ENCODE measurements at places on chromosomes 5 and 9. TPM values are rescaled to one million over a fixed set of nuclear protein-coding genes. Genes with fewer than 3 reads are reported as not detected.

DNA sequence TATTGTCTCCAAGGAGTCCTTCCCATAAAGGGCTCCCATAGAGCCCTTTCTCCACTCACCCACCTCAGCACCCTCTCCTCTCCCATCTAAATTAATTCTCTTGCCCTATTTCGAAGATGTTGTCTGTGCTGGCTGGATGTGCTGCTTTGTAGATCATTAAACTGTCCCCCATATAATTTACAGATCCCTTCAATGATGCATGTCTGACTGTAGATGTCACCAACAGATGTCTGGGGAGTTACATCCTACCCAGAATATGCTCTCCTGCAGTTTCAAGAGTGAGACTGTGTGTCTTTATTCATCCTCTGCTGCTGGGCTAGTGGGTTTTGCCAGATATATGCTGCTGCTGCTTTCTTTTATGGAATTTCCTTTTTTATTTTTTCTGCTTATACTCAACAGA, 351.2 kb downstream of the MLLT3 start:
- no peak for DNase-seq

GRCh38 chr5:163947848-163948666, 442.6 kb downstream of the MAT2B start:
- no peak for DNase-seq

DNA sequence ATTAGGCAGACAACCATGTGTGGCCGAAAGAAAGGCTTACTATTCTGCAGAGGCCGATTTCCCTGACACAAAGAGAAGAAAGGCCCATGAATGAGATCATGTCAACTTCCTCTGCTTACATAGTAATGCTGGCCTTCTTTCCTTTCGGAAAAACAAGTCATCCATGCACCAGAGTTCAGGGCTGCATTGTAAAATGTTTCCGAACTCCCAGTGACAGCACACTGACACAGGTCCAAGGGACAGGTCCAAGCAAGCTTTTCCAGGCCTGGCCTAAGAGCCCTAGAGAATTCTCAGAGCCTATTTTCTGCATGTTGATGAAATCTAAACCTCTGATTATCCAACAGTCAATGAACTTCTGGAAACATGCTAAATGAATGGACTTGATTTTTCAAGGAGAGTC, 140.9 kb downstream of the ZNF608 start:
- no peak for DNase-seq

ZNF454 gene
- polyA plus RNA-seq, result 0.08 TPM

LHX2 gene
- 0.07 TPM for polyA plus RNA-seq

GRCh38 chr5:81334304-81335061, 33.1 kb downstream of the ZCCHC9 start:
- no peak for DNase-seq

DNA sequence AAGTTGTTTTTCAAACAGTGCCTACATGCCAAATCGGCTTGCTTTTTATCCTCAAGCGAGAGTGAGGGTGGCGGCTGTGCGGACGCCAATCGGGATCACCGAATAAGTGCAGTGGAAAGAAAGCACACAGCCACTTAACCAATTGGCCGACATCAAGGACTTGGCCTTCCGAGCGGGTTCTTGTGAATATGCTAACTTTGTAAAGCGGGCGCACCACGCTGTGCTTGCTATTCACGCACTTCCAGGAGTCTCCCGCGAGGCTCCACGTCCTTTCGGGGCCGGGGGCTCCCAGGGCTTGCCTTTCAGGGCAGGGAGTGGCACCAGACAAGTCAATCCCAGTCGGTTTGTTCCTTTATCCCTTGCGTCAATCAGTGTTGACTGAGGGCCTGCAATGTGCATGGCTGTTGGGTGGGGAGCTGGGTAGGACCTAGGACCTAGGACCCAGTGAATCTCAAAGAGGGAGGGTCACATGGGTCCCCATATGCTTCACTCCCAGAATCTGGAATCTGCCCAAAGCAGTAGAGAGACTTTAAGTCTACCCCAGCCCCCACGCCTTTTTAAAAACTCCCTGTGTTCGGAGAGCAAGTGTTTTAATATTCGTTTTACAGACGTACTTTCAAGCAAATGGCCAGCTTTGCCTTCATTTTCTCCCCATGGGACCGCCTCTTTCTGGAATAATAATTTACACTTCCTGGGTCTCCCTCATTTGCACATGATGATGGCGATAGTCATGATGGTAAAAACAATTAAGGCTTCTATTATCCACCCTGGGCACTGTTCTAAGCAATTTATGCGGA, 2.0 kb upstream of the GCNT4 start:
- DNase-seq, result no peak

NOXA1 gene
- 0.33 TPM for polyA plus RNA-seq

DNA sequence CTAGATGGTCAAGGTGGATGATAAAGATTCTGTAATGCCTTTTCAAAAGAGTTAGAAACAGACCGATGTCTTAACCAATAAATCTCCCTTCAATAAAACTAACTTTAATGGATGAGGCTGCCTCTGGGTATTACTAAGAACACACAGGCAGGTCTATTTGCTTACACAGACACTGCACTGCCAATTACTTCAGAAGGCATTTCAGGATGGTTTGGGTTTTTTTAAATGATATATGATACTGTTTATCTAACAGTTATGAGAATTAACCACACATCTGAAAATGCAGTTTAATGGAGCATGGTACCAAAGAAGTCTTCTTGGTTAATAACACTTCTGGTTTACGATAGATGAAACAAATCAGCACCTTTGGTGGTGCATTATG, 367.9 kb upstream of the GRAMD2B start:
- no peak for DNase-seq

FAM120A gene
- polyA plus RNA-seq, result 79.2 TPM

PRKACG gene
- polyA plus RNA-seq, result not detected

DNA sequence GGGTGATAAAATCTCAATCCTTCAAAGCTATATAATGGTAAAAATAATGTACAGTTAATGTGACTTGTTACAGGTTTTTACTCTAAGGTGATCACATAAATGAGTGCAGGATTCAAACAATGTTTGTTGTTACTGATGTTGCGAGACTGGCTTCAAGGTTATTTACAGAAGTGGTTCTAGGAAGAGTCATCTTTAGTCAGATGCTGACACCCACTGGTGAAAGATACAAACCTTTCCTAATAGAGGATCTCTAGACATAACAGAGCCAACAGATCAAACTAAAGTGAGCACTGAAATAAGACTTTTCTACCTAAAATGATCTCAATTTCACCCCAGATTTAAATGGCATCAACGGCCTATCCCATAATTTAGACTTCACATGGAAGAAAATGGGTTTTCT, 20.2 kb downstream of the ARSB start:
- DNase-seq, result no peak

GRCh38 chr5:83718936-83719495, 1.6 kb downstream of the HAPLN1 start:
- DNase-seq, result no peak

LCN6 gene
- not detected for polyA plus RNA-seq

- no peak for DNase-seq
Observed at GRCh38 chr5:125196481-125197111, 450.2 kb upstream of the ZNF608 start.

HTR1A gene
- not detected for polyA plus RNA-seq

DNA sequence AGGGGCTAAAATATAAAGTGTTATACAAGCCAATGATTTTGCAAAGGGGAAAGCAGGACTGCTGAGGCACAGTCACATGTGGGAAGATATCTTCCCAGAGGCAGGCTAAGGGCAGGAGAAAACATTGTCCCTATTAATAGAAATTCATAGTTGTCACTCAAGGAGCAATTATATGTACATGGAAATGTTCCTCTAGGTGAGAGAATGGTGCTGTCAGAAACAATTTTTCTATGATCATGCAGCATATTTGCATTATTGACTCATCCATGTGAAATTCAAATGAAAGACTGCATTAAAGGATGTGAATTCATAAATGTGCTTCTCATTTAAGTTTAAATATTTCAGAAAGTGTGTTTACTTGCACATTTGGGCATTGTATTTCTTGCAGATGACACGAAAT, 775.9 kb upstream of the CDH9 start:
- DNase-seq, result no peak

Measured in keratinocyte (primary cell).